ENCODE measurements at places on chromosomes 11 and 22.

DNA sequence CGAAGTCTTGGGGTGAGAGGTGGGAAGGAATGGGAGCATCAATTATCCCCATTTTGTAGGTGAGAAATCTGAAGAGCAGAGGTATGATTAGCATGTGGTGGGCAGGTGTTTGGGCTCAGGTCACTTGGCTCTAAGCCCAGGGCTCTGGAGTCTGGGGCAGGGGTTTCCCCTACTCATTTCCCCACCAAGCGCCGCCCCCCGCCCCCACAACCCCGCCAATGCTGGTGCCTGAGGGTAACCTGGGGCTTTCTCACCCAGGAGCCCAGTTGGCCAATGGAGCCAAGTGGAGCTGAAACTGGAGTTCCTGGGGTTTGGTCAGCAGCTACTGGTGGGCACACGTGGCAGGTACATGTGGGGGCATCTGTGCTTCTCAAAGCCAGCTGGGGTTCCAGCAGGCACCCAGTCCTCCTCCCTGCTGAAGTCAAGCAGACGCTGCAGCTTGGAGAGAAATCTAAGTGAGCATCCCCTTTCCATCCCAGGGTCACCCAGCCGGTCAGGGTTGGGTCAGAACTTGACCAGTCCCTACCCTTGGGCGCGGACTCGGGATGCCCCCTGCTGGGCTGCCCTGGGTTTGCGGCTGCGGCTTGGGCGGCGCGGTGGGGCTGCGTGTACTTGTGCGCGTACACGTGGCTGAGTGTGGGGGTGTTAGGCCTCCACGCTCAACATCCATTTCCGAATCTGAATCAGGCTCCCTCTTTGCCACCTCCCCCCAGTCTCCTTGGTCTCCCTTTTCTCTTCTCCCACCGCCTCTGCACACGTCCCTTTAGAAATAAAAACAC is 1.7 kb upstream of the CHRM1 start:
- no peak for DNase-seq

GRCh38 chr11:7520981-7521487 is 7.2 kb downstream of the PPFIBP2 start:
- no peak for DNase-seq

DNA sequence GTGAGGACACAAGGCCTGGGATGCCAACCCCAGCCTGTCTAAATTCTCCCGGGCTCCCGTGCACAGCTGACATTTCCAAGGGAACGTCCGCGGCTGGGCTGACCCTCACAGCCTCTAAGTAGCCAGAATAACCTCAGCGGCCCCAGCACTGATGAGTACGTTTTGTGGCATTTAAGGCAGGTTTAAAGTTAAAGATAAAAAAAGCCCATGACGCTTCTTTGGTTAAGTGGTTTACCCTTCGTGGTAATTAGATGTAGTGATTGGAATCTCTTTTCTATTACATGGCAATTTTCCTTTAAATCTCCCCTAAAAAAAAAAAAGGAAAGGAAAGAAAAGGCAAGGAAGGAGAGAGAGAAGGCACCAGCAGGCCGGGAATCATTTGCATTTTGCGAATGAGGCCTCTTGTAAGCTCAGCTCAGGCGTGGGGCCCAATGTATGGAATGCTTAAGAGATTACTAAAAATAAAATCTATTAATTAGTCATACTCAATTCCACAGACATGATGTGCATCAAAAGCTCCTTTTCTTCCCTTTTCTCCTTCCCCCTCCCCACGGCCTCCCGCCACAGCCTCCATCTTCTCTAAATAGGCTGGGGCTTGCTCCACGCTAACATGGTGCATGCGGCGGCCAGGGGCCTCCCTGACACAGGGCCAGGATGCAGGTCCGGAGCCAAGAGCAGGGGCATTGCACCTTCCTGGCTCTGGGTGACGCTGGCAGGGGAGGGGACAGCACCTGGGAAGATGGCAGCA is 44.1 kb downstream of the MACROD1 start:
- DNase-seq, result no peak

GRCh38 chr22:49603016-49603415 is 224.7 kb downstream of the BRD1 start:
- no peak for DNase-seq

DNA sequence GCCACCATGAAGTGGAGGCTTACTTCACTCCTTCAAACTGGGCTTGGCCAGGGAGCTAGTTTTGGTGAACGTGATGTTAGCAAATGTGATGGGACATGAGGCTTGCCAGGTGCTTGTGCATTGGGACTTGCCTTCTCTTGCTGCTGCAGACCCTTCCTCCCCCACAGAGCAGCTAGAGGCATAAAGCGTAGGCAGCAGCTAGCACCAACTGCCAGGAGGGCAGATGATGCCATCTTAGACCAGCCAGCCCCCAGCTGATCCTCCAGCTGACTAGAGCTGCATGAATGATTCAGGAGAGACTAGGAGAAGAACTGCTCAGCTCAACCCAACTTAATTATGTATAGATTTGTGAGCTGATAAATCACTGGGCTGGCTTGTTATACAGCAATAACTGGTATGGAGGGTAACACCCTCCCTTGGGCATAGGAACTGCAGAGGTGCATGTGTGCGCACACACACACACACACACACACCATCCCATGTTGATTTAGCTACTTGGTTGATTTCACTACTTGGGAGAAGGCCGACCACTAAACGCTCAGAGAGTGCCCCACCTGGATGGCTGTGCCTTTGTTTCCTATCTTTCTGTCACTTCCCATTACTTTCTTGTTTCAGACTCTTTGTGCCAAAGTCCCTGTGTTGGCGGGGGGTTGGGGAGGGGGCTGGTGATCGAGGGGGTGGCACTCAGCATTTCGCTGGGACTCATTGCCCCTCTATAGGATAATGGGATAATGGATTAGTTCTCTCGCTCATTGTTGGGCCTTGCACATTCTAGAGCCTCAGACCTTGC is 202.8 kb downstream of the ADAMTS15 start:
- no peak for DNase-seq

DNA sequence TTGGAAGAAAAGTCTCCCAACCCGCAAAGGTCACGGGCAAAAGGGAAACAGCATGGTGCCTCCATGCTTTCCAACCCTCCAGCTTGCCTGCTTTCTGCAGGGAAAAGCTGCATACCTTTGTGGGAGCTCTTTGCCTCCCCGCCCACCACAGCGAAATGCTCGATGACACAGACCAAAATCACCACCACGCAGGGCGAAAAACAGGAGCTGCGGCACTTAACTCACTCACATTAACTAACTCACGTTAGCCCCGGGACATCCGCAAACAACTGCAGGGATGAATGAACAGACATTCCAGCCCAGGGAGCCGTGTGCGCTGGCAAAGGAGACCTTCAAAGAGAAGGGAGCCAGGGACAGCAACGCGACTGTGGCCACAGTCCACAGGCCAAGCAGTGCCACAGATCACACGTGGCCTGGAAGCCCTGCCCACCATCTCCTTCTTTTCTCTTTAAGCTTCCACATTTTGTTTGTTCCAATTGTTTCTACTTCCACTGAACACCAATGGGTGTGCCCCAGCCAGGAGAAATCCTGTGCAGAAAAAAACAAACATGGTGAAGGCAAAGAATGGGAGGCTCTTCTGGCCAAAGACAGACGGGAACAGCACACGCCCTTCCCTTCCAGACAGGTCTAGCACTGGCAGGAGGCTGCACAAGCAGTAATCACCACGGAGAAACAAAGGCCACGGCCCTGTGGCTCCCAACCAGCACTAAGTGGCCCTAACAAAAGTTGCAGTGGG is 39.3 kb downstream of the DUSP8 start:
- DNase-seq, result no peak

GRCh38 chr11:3732671-3733436 is 61.7 kb upstream of the CHRNA10 start:
- DNase-seq, result no peak

- no peak for DNase-seq
These were observed 1.4 kb upstream of the SIGIRR start for GRCh38 chr11:416051-416756.

DNA sequence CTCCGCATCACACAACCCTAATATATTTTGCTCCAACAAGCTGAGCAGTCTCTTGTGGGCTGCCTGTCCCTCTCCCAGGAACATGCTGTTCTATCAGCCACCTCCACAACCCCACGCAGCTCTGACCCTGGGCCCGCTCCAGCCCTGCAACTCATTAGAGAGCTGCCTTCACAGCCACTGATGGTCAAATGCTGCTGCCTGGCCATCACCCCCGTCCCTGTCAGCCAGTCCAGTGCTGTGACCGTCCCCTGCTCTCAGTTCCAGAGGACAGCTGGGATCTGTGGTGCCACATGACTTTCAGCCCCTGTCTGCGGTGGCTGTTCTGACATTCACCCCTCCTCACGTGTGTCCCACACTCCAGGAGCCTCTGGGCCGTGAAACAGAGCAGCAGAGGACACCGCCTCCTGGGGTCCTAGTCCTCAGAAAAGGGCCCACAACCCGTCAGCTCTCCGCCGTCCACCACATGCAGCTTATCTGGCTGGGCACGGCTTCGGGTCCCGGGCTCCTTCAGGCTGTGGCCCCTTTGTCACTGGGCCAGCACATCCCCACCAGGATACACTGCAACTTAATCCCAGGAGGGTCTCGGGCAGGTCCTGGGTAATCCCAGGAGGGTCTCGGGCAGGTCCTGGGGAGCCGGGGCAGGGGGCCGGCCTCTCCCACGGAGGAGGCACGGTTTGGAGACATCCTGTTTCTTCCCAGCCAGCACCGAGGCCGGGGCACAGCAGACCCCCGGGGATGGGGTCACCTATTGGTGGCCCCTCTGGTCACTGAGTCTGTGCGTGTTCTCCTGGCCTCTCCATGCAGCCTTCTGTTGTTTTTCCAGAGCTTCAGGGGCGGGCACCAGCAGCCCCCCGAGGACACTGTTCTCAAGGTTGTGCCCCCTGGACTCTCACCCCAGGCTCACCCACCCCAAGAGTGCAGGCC is 15.1 kb downstream of the CRELD2 start:
- no peak for DNase-seq

GRCh38 chr11:63609536-63609935 is 4.7 kb downstream of the PLAAT3 start:
- no peak for DNase-seq

DNA sequence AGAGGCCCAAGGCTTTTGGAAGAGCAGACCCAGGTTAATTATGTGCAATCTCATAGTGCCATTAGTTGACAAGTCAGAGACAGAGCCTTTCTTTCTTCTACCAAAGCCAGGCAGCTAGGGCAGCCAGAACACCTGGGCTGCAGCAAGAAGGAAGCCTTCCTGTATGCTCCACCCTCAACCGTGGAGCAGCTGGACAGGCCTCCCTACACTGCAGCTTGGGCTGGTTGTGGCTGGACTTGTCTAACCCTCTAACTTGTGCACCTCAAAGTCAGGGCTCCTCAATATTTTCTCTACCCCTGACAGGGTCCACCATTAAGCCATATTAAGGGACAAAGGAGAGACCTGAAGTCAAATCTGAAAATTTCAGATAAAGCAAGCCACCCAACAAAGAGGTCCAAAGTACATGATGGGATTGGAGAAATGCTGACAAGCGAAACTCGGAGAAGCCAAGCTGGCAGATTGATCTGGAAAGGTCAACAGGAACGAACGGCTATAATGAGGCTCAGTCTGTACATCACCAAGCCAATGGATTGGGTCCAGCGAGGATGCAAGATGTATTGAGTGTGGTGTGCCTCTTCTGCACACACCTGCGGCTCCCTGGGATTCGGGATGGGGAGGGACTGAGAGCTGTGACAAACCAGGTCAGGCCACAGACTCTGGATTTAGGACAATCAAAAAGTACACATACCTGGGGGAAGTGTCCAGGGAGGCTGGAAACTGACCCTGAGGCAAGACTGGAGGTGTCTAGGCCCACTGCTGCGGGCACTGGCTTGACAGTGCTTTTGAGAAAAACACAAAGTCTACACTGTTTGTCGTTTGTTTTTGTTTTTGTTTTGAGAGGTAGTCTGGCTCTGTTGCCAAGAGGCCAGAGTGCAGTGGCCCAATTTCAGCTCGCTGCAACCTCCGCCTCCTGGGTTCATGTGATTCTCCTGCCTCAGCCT is 11.7 kb upstream of the SLC43A3 start:
- DNase-seq, result no peak

DNA sequence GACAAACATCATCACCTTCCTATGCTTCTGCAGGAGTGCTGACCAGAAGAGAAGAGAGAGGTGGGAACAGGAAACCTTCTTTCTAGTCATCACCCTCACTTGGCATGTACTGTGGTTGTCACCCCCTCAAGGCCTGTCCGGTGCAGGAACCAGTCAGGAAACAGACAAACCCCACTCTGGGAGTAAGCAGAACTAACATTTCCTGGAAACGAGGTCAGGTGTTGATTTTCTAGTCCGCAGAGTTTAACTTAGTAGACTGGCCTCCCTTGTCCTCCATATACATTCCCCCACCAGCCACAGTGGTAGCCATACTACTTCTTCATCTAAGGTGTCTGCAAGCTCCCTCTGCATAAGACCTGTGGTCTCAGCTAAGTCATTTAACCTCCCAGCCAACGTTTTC is 80.7 kb upstream of the NCAM1 start:
- no peak for DNase-seq

DNA sequence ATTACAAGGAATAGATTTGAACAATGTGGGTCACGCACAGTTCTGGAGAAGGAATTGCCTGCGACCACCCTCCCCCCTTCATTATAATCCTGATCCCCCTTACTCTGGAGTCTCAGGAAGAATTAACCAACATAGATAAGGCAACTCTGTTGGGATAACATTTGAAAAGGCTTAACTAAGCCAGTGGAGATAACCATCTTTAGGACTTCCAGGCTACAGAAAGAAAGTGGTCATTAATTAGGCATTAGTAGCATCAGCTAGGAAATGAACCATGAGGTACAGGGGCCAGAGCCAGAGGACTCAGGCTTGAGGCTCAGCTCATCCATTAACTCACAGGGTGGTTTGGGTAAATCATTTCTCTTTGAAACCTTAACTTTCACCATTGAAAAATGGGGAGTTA is 720.0 kb upstream of the API5 start:
- DNase-seq, result no peak

- no peak for DNase-seq
These were observed 1091.9 kb upstream of the RAG2 start for GRCh38 chr11:37689951-37690350.

- DNase-seq, result no peak
These were observed 2.0 kb downstream of the FBXO3 start for GRCh38 chr11:33772300-33772699.

GRCh38 chr22:36411589-36412258 is 24.0 kb upstream of the MYH9 start:
- no peak for DNase-seq

GRCh38 chr11:60916669-60917206 is 2.8 kb downstream of the TMEM109 start:
- DNase-seq, result no peak

DNA sequence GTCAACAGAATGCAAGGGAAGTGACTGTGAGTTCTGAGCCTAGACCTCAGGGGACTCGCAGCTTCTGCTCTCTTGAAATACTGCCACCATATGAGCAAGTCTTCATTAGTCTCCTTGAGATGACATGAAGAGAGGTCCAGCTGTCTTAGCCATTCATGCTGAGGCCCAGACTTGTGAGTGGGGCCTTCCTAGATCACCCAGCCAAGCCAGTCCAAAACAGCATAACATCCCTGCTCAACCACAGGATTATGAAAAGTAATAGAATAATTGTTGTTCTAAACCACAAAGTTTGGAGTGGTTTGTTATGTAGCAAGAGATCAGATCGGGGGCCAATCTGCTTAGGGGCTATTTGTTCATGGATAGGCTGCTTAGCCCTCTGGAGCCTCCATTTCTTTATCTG is 54.9 kb upstream of the HTATIP2 start:
- no peak for DNase-seq

- no peak for DNase-seq
These were observed 115.4 kb downstream of the KIAA1671 start for GRCh38 chr22:25067851-25068421.

Measured in renal cortex interstitium (tissue), 15 donors.